ENCODE measurements at places on chromosomes 2 and 18. TPM values are rescaled to one million over a fixed set of nuclear protein-coding genes. Genes with fewer than 3 reads are reported as not detected.

- no peaks in the 10 kb centered on the region for H3K36me3 ChIP-seq
- no peaks in the 10 kb centered on the region for H3K4me1 ChIP-seq
- no peak for DNase-seq
These were observed 111.5 kb upstream of the THSD7B start for GRCh38 chr2:136653861-136654260.

DNA sequence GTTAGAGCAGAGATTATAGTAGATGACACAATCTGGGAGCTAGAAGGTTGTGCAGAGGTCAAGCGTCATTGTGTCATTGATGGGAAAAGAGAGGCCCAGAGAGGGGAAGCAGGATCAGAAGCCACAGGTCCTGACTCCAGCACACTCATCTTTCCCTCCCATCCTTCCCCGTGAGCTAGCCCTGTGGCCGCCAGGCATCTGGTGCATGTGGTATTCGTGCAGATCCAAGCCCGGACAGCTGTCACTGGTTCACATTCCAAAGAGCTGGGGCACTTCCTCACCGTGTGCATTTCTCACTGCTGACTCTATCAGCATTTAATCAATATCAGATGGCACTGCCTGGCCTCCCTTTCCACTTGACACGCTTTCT lies 94.1 kb upstream of the THOC1 start:
- DNase-seq, result peak; percentile 98
- H3K4me3 ChIP-seq, result peak overlapping the region; percentile 44
- H3K27ac ChIP-seq, result peak overlapping the region; percentile 93
- H3K27me3 ChIP-seq, result no peaks in the 10 kb centered on the region
- H3K36me3 ChIP-seq, result no peaks in the 10 kb centered on the region
- peaks cover 47% of the 10 kb centered on the region for H3K4me1 ChIP-seq

- no peaks in the 10 kb centered on the region for H3K36me3 ChIP-seq
- H3K4me1 ChIP-seq, result no peaks in the 10 kb centered on the region
- H3K4me3 ChIP-seq, result no peak overlapping the region
- no peak overlapping the region for H3K27ac ChIP-seq
These were observed 245.7 kb downstream of the SP3 start for GRCh38 chr2:173719471-173719870.

DNA sequence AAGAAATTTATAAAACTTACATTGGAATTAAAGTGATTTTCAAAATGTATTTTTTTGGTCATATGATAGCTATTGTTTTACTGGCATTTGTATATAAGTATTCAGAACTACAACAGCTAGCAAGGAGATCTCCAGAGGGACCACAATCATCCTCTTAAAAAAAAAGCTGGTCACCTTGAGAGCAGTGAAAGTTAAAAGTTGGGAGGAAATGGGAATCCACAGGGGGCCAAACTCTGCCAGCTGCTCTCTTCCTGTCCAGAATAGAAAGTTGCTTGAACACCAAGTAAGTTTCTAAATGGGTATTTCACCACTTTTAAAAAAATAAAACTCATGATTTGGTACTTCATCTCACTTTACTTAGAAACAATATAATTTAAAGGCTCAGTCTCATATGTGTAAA lies 1025.1 kb downstream of the LRP1B start:
- no peaks in the 10 kb centered on the region for H3K36me3 ChIP-seq
- no peak overlapping the region for H3K4me3 ChIP-seq
- H3K4me1 ChIP-seq, result no peaks in the 10 kb centered on the region
- H3K27ac ChIP-seq, result no peak overlapping the region
- no peak for DNase-seq

DNA sequence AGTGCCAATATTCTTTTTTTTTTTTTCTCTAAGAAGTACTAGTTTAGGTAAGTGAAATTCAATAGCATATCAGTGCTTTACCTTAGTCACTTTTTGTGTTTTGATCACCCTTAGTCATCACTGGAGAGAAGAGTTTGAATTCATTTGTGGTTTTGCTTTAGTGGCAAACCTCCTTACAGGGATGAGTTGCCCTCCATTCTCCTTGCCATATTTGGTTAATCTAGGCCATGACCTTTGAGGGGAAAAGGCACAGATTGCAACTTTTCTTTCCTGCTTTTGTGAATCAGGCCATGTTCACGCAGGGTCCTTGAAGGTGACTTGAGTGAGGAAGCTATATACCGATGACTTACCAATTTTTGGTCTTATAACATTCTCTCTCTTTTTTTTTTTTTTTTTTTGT lies 34.4 kb downstream of the PLEKHA3 start:
- peak overlapping the region; percentile 52 for H3K27ac ChIP-seq
- no peak overlapping the region for H3K4me3 ChIP-seq
- H3K4me1 ChIP-seq, result peaks cover 26% of the 10 kb centered on the region
- H3K27me3 ChIP-seq, result no peaks in the 10 kb centered on the region

GRCh38 chr2:56239030-56239429 lies 55.2 kb downstream of the CCDC85A start:
- no peak overlapping the region for H3K4me3 ChIP-seq
- H3K27ac ChIP-seq, result no peak overlapping the region
- no peaks in the 10 kb centered on the region for H3K4me1 ChIP-seq

- peak overlapping the region; percentile 40 for H3K4me3 ChIP-seq
- DNase-seq, result peak; percentile 89
- H3K4me1 ChIP-seq, result peaks cover 47% of the 10 kb centered on the region
- no peaks in the 10 kb centered on the region for H3K36me3 ChIP-seq
- H3K27me3 ChIP-seq, result no peaks in the 10 kb centered on the region
- peak overlapping the region; percentile 96 for H3K27ac ChIP-seq
These were observed 42.1 kb upstream of the TAF1B start for GRCh38 chr2:9800975-9801726.

- no peak for DNase-seq
- H3K4me3 ChIP-seq, result no peak overlapping the region
- H3K4me1 ChIP-seq, result peaks cover 12% of the 10 kb centered on the region
- no peaks in the 10 kb centered on the region for H3K36me3 ChIP-seq
- H3K27ac ChIP-seq, result no peak overlapping the region
These were observed 32.1 kb upstream of the LCLAT1 start for GRCh38 chr2:30414961-30415360.

DNA sequence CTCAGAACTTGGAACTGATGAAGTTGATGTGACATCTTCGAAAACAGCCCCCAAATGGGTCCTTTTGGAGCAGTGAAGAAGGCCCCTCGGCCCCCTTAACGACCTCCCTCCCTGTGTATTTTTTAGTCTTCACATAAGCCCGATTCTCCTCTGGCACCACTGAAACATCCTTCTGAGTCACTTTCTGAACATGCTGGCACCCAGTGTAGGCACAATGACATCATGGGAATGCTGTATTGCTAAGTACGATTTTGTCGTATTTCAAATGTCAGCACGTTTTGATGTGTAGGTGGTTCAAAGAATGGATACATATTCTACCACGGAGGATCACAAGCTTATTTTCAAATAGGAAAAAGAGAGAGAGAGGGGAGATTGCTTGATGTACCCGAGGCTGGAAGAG lies 111.7 kb upstream of the RIOK3 start:
- H3K27ac ChIP-seq, result no peak overlapping the region
- no peaks in the 10 kb centered on the region for H3K36me3 ChIP-seq
- peak; percentile 73 for DNase-seq
- peaks cover 12% of the 10 kb centered on the region for H3K4me1 ChIP-seq

Gene ALK
- total RNA-seq, result not detected

Gene ZNF804A
- 0.76 TPM for total RNA-seq

Gene CD226
- 1.3 TPM for total RNA-seq

Gene OLA1
- 73.9 TPM for total RNA-seq

Gene TFCP2L1
- total RNA-seq, result not detected

Gene FAM168B
- total RNA-seq, result 118 TPM
